ENCODE measurements at places on chromosomes 11 and 22. TPM values are rescaled to one million over a fixed set of nuclear protein-coding genes. Genes with fewer than 3 reads are reported as not detected.

GRCh38 chr22:21933910-21934309 is 18.7 kb downstream of the PPM1F start:
- H3K4me1 ChIP-seq = peaks cover 13% of the 10 kb centered on the region
- no peak overlapping the region for H3K4me3 ChIP-seq
- H3K36me3 ChIP-seq = peaks cover 53% of the 10 kb centered on the region
- no peak for DNase-seq
- no peak overlapping the region for H3K27ac ChIP-seq
- H3K27me3 ChIP-seq = no peaks in the 10 kb centered on the region

DNA sequence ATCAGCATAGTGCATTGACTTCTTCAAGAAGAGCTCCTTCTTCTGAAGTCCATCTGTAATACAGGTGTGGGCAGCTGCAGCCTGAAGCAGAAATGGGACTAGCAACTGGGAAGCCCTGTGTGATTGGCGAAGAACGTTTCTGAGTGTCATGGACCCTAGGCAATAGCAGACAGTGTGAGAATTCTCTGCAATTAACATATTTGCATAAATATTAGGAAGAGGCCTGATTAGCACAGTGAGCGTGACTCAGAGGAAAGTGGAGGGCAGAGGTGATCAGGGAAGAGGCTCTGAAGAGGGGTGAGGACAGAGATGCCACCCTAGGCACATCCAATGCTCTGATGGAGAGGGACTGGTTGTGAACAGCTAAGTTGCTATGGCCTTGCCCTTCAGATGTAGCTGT is 171.2 kb upstream of the ZBED5 start:
- H3K4me1 ChIP-seq = no peaks in the 10 kb centered on the region
- H3K27me3 ChIP-seq = no peaks in the 10 kb centered on the region
- DNase-seq = no peak

GRCh38 chr11:120912504-120912903 is 111.4 kb upstream of the TBCEL start:
- DNase-seq = peak; percentile 51
- no peak overlapping the region for H3K27ac ChIP-seq
- no peak overlapping the region for H3K4me3 ChIP-seq
- no peaks in the 10 kb centered on the region for H3K27me3 ChIP-seq
- H3K4me1 ChIP-seq = peaks cover 3% of the 10 kb centered on the region

GRCh38 chr11:72983560-72983959 is 158.6 kb downstream of the FCHSD2 start:
- no peak overlapping the region for H3K4me3 ChIP-seq
- H3K27me3 ChIP-seq = no peaks in the 10 kb centered on the region
- H3K36me3 ChIP-seq = peaks cover 55% of the 10 kb centered on the region
- no peak overlapping the region for H3K27ac ChIP-seq
- no peaks in the 10 kb centered on the region for H3K4me1 ChIP-seq

- H3K4me3 ChIP-seq = no peak overlapping the region
- peaks cover 9% of the 10 kb centered on the region for H3K27me3 ChIP-seq
- DNase-seq = no peak
- no peaks in the 10 kb centered on the region for H3K4me1 ChIP-seq
- no peaks in the 10 kb centered on the region for H3K36me3 ChIP-seq
Measured at GRCh38 chr11:85132851-85133585, 494.1 kb downstream of the DLG2 start.

DNA sequence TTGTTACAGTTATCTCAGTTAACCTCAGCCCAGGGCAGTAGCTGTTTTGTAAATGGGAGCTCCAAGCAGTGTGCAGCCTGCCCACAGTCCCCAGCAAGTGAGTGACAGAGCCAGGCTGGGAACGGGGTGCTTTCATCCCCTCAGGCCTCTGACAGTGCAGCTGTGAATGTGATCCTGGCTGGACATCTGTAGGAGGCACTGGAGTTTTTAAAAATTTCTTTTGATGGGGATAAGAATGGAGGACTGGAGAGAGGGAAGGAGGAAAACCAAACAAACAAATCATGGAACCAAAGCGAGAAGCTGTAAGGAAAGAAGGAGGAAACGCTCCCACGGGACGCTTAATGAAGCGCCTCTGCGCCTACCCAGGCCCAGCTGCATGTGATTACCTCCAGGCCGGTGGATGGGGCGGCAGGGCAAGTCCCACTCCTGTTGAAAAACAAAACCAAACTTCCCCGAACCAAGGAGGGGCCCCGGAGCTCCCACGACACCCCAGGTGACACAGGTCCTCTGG is 40.6 kb downstream of the SCUBE1 start:
- no peak overlapping the region for H3K4me3 ChIP-seq
- no peaks in the 10 kb centered on the region for H3K36me3 ChIP-seq
- no peaks in the 10 kb centered on the region for H3K27me3 ChIP-seq
- DNase-seq = no peak
- no peak overlapping the region for H3K27ac ChIP-seq

- H3K27ac ChIP-seq = no peak overlapping the region
- DNase-seq = no peak
- H3K4me1 ChIP-seq = no peaks in the 10 kb centered on the region
- no peak overlapping the region for H3K4me3 ChIP-seq
Measured at GRCh38 chr11:58774164-58774593, 42.4 kb upstream of the GLYAT start.

- H3K4me3 ChIP-seq = no peak overlapping the region
- peaks cover 46% of the 10 kb centered on the region for H3K36me3 ChIP-seq
- H3K27ac ChIP-seq = no peak overlapping the region
- DNase-seq = no peak
Measured at GRCh38 chr11:65578667-65579066, 2.8 kb downstream of the EHBP1L1 start.

KDELR3 gene
- 17.1 TPM for polyA plus RNA-seq

OR52N5 gene
- polyA plus RNA-seq = not detected

All from SK-N-SH (cell line).